Tongue (tissue), 3 donors: ENCODE measurements at places on chromosomes 13 and 19. TPM values are rescaled to one million over a fixed set of nuclear protein-coding genes. Genes with fewer than 3 reads are reported as not detected.
A peak's percentile ranks its signal among the peaks of the same experiment; 100 is the strongest.

DNA sequence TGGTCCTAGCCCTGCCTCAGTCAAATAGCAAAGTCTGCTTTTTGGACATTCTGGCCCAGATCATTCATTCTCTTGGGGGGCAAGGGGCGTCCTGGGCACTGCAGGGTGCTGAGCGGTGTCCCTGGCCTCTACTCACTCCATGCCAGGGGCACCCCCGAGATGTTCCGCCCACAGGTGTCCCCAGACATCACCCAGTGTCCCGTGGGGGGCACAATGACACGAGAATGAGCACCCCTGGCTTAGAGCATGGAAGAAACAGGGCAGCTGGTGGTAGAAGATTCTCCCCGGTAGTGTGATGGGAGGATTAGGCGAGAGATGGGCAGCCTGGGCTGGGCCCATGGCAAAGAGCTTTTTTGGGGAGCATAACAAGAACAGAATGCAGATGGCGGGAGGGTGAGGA, 5.3 kb upstream of the TLE5 start:
- DNase-seq = no peak

DNA sequence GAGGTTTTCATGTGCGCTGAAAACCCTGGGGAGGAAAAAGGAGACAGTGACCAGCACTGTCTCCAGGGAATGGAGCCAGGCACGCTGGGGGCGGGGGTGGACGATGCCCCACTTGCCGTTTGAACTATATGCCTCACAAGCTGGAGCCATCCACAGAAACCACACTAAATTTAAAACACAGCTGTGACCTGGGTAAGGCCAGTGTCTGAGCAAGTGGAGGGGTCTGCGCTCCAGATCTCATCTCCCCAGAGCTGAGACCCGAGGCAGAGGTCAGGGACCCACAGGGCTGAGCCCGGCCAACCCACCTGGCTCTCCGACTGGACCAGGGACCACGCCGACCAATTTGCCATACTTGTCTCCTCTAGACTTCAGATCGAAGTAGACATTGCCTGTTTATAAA, 23.2 kb downstream of the CARS2 start:
- DNase-seq = no peak

DNA sequence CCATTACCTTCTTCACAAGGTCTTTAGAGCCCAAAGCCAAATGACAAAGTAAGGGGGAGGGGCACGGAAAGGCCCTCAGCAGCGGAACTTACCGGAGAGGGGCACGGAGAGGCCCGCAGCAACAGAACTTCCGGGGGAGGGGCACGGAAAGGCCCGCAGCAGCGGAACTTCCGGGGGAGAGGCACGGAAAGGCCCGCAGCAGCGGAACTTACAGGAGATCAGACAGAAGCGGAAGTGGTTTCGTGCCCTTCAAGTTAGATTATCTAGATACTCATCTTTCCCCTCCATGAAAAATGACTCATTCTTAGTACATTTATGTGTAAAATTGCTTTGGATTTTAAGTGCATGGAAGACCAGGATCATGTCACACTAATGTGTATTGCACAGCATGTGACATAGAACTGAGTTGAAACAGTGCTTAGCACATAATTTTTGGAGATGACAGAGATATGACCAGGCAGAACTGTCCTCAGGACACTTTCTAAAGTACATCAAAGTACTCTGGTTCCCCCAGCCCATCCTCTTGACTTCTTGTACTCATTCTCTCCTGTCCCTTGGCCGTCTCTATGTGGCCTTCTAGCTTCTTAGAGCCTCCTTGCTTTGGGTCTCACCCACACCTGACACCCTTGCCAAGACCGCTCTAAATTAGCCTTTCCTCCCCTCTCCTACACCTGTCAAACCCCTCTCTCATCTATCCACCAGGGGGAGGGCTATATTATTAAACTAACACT, 25.7 kb upstream of the TPTE2 start:
- no peak for DNase-seq

DNA sequence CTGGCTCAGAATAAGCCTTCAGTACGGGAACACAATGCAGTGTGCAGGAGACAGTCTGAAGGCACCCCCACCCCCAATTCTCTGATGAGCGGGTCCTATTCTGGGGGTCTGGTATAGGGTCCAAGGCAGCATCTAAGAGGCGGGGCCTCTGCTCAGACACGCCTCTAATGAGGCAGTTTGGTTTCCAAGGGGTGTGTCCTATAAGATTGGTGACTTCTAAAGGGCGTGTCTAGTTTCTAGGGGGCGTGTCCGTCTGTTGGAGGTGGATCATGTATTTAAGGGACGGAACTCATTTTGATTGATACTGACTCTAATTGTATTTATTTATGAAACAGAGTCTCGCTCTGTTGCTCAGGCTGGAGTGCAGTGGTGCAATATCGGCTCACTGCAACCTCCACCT, 8.7 kb downstream of the FIZ1 start:
- DNase-seq = peak; percentile 29

GRCh38 chr19:4187313-4188122, 5.0 kb downstream of the ANKRD24 start:
- no peak for DNase-seq

DNA sequence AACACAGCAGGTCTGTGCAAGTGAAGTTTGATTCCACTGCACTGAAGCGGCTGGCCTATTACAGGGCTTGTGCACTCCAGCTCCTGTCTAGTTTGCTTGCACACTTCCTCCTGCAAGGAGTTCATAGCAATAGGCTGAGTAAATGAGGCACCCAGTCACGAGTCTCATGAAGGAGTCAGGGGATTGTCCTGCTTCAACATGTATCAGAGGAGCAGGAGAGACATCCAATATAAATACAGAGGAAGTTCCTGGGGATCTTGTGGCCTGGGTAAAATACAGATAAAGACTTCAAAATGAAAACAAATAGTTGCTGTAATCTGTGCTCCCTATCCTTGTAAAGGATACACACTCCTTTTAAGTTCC, 259.9 kb downstream of the SLITRK1 start:
- DNase-seq = no peak

DNA sequence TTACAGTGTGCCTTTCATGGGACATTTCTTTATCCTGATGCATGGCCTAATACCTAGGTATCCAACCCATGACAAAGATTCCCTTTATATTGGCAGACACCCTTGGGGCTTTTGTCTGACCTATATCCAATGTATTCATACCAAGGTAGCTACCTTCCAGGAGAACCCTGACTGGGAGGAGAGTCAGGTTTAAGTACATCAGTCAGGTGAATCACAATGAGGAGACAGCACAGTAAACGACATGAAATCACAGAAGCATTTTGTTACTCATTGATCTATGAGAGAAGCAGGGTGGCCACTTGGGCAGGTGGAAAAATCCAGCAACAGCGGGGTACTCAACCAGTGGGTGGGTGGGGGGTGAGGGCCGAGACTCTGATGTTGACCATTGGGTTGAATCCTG, 527.4 kb upstream of the ATXN8OS start:
- DNase-seq = no peak

DNA sequence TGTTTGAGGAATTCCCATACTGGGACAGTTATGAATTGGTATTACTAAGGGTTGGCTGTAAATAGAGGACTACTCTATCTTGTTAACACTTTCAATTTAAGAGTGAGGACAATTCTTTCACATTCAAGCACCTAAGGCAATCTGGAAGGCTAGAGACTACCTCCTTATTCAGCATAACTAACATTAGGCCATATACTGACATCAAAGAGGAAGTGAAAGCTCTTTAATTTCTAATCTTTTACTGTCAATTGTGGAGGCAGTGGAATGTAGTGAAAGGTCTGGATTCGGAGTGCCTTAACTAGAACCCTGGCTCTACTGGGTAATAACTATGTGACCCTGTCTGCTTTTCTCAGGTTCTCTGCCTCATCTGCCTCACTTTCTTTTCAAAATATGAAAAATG, 134.0 kb downstream of the UFM1 start:
- DNase-seq = no peak

ADGRE3 gene
- total RNA-seq = not detected
